ENCODE measurements at places on chromosomes 11 and 22. TPM values are rescaled to one million over a fixed set of nuclear protein-coding genes. Genes with fewer than 3 reads are reported as not detected.

The SLC22A9 gene
- not detected for total RNA-seq

DNA sequence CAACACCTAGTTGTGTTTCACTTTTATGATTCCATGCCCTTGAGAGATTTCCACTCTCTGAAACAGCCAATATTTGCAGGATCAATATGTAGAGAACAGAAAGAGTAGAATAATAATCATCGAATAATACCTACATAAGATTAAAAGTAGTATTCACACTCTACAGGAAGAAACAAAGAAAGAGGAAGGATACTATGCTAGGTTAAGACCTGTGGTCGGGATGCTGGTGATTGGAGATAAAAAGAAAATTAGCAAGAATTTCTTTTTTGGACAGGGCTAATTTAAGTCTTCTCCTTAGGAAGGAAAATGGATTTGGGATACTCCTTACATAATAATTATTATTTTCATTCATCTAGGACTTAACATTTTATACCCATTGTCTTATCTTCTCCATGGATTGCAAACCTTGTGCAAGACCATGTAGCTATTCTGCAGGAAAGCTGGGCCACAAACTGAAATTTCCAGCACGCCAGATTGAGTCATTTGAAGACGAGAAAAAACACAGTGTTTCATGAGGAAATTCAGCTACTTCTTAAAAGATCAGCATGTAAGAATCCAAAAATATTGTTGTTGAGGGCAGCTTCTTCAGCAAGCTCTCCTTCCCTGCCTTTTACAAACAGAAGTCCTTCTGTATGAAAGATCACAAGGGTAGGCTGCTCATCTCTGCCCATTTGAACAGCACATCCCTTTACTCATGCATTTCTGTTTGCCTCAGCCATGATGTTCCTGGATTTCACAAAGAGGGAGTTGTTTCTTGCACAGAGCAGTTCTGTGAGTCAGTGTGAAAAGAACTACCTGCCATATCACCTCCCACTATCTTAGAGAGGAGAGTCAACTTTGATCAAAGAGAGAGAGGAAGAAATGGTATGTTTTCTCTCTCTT, 90.7 kb downstream of the FAM76B start:
- H3K27me3 ChIP-seq: no peaks in the 10 kb centered on the region
- H3K27ac ChIP-seq: peak overlapping the region; percentile 74
- DNase-seq: no peak
- H3K36me3 ChIP-seq: no peaks in the 10 kb centered on the region

DNA sequence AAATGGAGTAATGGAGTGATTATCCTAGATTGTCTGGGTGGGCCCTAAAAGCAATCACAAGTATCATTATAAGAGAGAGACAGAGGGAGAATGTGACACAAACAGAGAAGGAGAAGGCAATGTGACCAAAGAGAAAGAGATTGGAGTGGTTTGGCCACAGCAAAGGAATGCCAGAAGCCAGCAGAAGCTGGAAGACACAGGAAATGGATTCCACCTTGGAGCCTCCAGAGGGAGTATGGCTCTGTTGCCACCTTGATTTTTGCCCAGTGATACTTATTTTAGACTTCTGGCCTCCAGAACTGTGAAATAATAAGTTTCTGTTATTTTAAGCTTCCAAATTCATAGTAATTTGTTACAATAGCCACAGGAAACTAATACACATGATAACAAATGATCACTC, 36.8 kb upstream of the OR5P2 start:
- no peaks in the 10 kb centered on the region for H3K4me1 ChIP-seq
- H3K36me3 ChIP-seq: no peaks in the 10 kb centered on the region
- no peaks in the 10 kb centered on the region for H3K27me3 ChIP-seq
- DNase-seq: no peak

- no peaks in the 10 kb centered on the region for H3K36me3 ChIP-seq
- H3K27ac ChIP-seq: no peak overlapping the region
- peaks cover 40% of the 10 kb centered on the region for H3K4me1 ChIP-seq
- H3K27me3 ChIP-seq: no peaks in the 10 kb centered on the region
- no peak for DNase-seq
- no peak overlapping the region for H3K4me3 ChIP-seq
Observed at GRCh38 chr11:13009476-13009920, 382 bp downstream of the RASSF10 start.

The KCNJ4 gene
- total RNA-seq: not detected
